ENCODE measurements at places on chromosomes 13 and 19.
A peak's percentile ranks its signal among the peaks of the same experiment; 100 is the strongest.

- DNase-seq = no peak
Observed at GRCh38 chr19:51094696-51095279, 12.1 kb upstream of the KLK14 start.

GRCh38 chr13:111913761-111914140, 153.2 kb upstream of the SOX1 start:
- DNase-seq = no peak

GRCh38 chr13:90956031-90956430, 391.5 kb upstream of the MIR17HG start:
- DNase-seq = no peak

DNA sequence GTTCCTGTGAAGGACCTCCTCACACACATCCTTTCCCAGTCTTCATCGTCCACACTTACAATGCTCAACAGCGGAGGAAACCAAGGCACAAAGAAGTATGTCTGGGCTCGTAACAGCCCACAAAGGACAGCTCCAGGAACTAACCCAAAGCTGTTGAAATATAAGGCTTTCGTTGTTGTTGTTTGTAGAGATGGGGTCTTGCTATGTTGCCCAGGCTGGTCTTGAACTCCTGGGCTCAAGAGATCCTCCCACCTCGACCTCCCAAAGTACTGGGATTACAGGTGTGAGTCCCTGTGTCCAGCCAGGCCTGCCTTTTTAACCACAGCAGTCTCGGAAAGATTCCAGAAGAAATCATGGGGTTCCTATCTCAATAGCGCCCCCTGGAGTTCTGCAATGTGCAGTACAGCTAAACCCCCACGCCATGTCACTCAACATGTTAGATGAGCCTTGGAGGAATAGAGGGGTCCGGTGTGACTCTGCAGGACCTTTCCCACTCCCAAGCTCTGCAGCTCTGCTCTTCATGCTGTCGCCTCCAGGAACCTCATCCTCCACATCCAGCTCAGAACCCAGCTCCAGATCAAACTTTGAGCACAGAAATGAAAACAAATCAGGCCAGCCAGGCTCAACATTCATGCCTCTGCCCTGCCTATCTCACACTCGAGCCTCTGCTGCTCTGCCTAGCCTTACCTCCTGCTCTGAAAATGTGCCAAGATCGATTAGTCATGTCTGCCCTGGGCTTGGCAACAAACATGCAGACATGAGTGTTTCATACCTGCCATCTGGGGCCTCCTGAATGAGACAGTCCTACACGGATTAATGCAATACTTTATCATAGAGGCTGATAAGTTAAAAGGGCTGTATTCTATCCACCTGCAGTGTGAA, 7.5 kb downstream of the PLA2G4C start:
- peak; percentile 54 for DNase-seq

- no peak for DNase-seq
Observed at GRCh38 chr19:2371656-2372055, 11.6 kb downstream of the TMPRSS9 start.

DNA sequence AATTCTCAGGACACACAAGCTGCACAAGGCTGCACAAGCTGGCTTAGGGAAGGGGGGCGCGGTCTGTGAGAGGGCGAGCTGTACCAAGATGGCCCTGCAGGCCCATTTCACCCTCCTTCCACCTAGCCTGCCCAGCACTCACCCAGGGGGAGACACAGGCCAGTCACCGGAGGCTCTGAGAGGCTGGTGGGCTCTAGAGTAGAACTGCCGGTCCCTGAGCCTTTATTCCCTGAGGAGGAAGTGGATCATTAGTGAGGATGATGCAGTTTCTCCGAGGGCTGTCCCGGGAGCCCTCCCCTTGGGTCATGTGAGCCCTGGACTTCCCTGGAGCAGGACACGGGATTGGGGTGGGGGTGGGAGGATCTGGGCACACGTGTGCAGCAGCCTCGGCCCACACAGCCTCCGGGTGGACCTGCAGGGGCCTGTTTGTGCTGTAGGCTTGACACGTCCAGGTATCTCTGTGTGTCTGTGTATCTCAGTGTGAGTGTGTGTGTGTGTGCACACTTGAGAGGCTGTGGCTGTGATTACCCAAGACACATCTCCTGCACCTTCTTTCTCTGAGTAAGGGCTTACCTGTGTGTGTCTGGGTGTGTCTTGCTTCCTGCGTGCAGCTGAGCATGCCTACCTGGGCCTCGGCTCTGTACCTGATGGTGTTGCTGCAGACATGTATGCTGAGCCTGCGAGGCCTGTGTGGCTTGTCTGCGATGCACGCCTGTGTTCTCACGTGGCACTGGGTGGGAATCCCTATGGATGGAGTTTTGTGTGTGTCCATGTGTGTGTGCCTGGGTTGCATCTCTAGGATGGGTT, at the start of gene ACP5:
TSS of gene ACP5 (minus strand) at position 195 of the 807 bp plus-strand sequence. CDS start 328 bp downstream, outside the sequence.
- peak; percentile 62 for DNase-seq

DNA sequence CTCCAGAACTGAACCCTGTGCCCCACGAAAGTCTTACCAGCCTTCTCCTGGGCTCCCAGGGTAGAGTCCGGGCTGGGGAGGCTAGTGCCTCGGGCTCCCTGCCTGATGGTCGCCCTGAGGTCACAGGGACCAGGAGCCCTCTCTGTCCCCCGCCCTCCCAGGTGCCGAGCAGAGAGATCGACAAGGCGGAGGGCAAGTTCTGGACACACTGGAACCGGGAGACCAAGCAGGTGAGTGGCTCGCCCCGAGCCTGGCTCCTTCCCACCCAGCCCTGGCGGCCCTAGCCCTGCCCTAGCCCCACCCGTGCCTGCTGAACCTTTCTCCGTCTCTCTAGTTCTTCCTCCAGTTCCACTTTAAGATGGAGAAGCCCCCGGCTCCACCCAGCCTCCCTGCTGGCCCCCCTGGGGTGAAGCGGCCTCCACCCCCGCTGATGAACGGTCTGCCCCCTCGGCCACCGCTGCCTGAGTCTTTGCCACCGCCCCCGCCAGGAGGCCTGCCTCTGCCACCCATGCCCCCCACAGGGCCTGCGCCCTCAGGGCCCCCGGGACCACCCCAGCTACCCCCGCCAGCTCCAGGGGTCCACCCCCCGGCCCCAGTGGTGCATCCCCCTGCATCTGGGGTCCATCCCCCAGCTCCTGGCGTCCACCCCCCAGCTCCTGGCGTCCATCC, 1.6 kb upstream of the AMH start:
- DNase-seq = no peak

GRCh38 chr13:30334663-30335386, 27.5 kb upstream of the KATNAL1 start:
- peak; percentile 17 for DNase-seq

GRCh38 chr13:100197591-100198365, 108.9 kb downstream of the PCCA start:
- DNase-seq = peak; percentile 72

- peak; percentile 48 for DNase-seq
Observed at GRCh38 chr13:48564056-48564455, 31.2 kb upstream of the RCBTB2 start.

GRCh38 chr13:66864627-66865026, 365.5 kb downstream of the PCDH9 start:
- no peak for DNase-seq

DNA sequence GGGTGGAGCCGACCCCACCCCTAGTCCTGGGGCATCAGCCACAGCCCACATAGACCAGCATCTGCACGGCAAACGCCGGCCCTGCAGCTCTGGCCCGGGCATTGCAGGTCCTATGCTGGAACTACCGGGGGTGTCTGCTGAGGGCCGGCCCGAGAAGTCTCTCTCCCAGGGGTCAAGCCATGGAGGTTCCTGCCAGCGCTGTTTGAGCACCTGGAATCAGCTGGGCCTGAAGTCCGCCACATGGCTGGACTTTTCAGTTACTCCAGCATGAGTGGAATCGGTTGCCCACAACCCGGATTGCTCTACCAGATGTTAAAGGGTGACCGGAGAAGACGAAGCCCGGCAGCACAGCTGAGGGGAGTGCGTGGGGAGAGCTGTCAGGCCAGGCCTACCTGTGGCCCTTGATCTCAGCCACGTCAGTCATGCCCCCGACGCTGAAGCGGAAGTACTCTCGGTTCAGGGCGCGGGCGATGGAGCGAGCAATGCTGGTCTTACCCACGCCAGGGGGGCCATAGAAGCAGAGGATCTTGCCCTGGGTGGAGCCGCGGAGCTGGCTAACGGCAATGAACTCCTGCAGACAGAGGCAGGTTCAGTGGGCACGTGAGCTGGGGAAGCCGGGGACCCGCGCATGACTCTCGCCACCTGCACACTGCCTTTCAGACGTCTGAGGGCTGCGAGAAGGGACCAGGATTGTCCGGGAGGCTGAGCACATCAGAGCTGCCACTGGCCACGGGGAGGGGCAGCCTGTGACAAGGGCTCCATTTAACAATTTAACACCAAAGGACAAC, 8.7 kb downstream of the RPL36 start:
- DNase-seq = no peak

DNA sequence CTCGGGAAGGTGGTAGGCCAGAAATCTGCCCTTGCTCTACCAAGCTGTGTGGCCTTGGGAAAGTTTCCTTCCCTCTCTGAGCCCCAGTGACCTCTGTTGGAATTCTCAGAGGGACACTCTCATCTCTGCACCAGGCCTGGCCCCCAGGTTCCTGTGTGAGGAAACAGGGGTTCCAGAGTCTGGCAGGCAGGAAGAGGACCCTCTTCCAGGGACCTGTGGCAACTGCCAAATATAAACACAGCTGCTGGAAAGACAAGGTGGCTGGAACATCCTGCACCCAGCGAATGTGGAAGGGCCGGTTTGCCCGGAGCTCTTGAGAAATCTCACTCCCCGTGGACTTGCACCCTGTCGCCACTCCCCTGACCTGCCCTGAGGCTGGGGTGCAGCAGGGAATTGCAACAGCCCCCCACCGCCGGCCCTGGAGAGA, 52.8 kb downstream of the GADD45B start:
- DNase-seq = peak; percentile 8

- DNase-seq = no peak
Observed at GRCh38 chr13:22076658-22077057, 405.8 kb downstream of the FGF9 start.

DNA sequence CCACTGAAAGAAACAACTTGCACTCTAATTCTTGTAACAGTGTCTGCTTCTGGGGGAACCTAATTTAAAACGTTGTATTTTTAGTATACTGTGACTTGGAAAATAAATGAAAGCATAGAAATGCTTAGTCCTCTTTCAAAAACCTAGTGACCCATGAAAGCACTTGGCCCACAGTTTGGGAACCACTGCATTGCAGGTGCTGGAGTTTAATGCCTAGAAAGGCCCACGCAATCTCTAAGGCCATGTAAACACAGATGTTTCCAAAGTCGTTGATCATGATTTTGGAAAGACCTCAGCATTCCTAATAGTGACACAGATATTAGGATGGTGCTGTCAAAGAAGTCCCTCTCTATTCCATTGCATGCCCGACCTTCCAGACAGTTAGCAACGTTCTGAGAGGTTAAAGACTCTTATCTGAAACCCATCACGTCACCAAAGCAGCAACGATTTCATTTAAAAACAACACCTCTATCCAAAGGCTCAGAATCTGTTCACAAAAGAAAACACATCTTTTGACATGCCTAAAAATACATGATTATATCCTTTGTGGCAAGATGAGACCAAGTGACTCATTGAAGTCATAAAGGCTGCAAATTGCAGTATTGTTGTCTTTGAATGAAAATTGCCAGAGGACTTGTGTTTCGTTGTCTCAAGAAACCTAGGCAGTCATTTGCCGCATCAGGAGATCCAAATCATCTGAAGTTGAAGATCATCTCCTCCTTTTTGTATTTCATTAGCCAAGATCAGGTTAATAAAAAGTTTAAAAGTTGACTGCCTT, 328.0 kb upstream of the ZNF507 start:
- no peak for DNase-seq

- DNase-seq = no peak
Observed at GRCh38 chr13:19772306-19772705, 10.4 kb downstream of the PSPC1 start.

DNA sequence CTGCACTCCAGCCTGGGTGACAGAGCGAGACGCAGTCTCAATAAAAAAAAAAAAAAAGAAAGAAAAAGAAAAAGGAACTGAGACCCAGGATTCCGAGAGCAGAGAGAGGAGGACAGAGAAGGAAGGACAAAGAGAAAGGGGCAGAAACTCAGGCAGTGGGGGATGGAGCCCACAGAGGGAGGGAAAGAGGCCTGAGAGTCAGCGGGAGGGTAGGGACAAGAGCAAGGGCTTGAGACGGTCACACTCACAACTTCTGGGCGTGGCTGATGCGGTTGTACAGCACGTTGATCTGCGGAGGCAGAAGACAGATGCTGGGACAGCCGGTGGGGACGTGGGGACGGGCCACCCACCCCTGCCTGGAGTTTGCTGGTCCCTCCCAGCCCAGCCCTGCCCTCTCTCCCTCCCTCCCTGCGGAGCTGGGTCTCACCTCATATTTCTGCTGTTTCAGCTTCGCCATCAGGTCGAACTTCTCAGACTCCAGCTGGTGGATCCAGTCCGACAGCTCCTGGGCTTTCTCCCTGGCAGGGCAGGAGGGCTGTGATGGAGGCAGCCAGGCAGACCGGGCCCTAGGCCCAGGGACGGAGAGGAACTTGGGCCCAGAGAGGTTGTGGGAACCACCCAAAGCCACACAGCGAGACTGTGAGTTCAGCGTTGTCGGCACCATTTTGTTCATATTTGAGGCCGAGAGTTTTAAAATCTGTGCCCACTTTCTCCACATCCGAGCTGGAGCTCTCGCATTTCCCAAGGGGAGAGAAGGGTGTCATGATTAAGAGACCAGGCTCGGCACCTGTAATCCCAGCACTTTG, 15.2 kb downstream of the TNNT1 start:
- no peak for DNase-seq

- DNase-seq = no peak
Observed at GRCh38 chr19:16258440-16258903, 60.8 kb downstream of the AP1M1 start.

DNA sequence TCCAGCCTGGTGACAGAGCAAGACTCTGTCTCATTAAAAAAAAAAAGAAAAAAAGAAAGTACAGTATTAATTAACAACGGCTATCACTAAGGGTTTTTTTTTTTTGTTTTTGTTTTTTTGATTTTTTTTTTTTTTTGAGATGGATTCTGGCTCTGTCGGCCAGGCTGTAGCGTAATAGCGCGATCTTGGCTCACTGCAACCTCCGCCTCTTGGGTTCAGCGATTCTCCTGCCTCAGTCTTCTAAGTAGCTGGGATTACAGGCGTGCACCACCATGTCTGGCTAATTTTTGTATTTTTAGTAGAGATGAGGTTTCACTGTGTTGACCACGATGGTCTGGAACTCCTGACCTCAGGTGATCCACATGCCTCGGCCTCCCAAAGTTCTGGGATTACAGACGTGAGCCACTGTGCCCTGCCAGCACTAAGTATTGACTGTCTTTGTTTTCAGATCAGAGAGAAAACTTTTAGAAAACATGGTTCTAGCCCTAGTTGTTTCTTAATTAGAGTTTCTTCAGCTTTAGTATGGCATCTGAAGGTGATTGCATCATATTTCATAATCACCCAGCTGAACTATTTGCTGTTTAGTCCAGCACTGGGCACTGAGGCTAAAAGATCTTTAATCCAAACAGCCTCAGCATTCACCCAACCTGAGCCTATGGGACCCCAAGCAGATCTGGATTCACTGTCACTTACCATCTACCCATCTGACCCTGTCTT, 2.7 kb upstream of the GATAD2A start:
- peak; percentile 56 for DNase-seq

GRCh38 chr13:31476266-31476665, 263.1 kb upstream of the RXFP2 start:
- DNase-seq = no peak
